ENCODE measurements at places on chromosomes 7 and 10.

DNA sequence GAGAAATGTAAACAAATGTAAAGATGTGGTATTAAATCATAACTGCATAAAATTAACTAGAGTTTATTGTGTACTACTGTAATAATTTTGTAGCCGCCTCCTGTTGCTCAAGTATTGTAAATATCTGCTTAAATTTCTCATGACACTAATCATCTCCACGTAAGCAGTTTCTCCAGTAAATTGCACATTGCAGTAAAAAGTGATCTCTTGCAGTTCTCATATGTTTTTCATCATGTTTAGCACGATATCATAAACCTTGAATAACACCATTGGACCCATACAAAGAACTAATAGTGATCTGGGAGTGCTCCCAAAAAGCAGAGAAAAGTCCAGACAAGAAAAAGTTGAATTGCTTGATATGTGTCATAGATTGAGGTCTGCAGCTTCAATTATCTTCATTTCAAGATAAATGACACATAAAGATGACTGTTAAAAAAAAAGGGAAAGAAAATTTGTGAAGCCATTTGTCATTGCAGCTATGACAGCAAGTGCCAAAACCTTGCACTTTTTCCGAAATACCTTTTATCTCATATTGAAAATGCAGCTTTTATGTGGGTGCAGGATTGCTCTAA, 15.3 kb downstream of the LIPA start:
- no peak for DNase-seq

DNA sequence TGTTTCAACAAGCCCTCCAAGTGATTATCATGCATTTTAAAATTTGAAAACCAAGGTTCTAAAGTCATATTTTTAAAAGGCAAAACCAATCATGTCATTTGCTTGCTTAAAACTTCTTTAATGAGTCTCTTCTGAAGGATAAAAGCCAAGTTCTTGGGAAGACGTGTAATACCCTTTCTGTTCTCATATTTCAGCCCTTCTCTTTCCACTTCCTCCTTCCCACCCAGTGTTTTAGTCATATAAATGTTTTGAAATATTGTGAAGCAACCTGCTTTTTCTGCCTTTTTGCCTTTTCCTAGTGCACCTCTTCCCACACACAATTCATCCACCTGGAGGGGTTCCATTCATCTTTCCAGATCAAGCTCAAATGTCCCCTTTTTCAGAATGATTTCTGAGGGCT, 211.1 kb upstream of the LRRTM3 start:
- no peak for DNase-seq

GRCh38 chr10:110535958-110536891, 31.3 kb upstream of the SMC3 start:
- DNase-seq = peak; percentile 41

DNA sequence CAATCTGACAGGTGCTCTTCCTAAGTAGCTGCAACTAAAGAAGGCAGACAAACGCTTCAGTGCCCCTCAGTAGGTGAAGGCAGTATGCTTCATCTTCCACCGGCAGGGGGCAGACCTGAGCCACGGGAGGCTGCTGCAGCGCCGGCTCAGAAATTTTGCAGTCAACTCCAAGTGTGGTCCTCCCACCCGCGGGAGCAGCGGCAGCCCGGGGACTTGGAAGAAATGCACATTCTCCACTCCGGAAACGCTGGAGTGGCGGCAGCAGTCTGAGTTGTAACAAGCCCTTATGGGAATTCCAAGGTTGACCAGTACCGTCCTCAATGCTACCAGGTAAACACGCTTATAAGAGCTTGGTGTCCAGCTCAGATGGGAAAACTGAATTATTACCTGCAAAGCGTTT, 3.4 kb downstream of the IGFBP3 start:
- peak; percentile 84 for DNase-seq

DNA sequence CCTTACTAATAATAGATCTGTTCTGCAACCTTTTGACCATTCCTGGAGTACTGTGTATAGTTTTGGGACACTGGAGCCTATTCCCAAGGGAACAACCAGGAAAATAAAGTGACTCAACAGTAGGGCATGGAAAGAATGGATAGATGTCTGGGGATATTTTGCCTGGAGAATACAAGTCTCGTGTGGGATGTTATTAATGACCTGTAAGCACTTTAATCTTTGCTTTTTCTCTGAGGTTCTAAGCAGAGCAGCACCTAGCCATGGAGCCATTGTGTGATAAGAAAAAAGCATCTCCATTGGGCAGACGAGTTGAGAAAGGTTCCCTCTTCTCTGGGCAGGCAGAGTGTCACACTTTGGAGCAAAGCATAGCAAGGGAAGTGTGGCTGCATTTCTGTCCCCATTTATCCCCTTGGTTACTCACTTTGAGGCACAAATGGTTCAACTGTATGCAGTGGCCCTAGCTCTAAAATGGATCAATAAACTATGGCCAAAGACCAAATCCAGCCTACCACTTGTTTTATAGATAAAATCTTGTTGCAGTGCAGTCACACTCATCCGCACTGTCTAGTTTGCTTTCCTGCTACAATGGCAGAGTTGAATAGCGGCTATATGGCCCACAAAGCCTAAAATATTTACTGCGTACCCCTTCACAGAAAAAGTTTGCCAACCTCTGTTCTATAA, 21.0 kb upstream of the CCDC71L start:
- DNase-seq = no peak

DNA sequence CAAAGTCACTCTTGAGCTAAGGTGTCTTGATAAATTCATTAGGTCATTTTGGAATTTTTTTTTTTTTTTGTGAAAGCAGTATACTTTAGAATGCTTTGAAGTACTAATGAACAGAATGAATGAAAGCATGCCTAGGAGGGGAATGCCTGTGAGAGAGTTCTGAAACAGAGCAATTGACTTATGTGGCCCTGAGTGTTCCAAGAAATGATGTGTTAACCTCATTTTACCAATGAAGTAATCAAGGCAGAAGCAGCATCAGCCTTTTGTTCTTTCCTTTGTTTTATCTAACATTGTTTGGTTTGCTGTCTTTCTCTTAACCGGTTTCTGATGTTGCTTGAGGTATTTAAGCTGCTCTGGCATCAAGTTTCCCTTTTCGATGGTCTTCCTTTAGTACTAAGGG, 154.6 kb upstream of the HGF start:
- DNase-seq = peak; percentile 2

DNA sequence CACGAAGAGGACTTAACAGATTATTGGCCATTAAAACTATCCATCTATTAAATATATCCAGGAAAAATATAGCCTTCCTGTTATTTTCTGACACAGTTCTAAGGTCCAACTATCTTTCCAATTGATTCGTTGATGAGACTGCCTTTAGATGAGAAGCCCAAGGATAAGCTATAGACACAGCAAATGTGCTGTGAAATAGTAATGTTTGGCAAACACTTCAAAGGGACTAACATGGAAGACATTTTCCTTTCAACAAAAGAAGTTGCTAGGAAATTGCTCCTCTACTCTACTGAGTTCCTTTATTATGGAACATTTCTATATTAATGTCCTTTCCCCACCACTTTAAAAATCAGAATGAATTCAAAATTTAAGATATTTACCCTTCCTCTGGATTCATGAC, 38.5 kb downstream of the CCDC186 start:
- DNase-seq = no peak

DNA sequence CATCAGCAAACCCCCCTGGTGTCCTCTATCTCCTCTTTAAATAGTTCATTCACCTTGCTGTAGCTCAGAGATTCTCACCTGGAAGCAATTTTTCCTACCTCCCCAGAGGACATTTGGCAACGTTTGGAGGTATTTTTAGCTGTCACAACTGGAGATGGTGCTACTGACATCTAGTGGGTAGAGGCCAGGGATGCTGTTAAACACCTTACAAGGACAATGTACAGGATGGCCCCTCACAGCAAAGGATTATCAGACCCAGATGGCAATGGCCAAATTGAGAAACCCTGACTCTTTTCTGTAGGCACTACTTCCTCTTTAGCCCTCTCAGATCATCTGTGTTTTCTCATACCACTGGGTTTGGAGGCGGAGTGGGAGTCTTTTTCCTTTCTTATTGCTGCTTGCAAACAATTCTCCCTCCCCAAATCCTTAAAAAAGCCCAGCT, 13.2 kb upstream of the TRA2A start:
- peak; percentile 45 for DNase-seq
